Mesothelial cell of epicardium (in vitro differentiated cells): ENCODE measurements at places on chromosomes 6 and 20.

DNA sequence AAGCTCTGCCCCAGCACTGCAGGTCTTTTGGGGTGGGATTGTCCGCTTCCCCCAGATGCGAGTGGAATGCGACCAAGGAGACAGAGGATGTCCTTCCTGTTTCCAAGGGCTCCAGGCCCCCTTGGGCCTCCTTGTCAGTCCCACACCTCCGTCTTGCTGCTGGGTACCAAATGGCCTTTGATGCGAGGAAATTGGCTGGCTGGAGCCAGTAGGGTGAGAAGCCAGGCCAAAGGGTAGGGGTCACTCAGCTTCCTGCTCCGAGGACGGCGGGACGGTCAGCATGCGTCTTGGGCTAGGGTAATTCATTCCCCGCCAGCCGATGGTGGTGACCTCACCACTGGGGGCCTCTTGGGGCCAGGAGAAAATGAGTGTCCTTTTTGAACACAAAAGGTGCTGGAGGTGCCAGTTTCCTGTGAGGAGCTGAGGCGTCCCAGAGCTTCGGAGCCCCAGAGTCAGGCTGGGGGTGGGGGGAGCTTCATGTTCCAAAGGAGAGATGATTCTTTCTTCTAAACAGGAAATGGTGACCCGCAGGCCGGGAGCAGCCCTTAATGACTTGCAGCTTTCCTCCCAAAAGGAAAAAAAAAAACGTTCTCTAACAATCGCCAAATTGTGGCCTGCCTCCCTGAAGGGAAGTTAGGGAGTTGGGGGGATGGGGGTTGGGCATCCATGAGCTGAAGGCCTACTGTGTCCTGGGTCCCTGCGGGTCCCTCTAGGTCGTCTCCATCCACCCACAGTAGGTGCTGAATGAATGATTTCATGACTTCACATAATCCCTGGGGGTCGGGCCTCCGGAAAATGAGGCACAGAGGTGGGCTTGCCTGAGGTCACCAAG lies 6.7 kb downstream of the SNAI1 start:
- DNase-seq = no peak

GRCh38 chr6:134878136-134878535 lies 71.8 kb downstream of the ALDH8A1 start:
- no peak for DNase-seq

GRCh38 chr6:86595641-86596040 lies 341.7 kb upstream of the HTR1E start:
- DNase-seq = no peak

- no peak for DNase-seq
These were observed 11.5 kb downstream of the SDC4 start for GRCh38 chr20:45336530-45337366.

- DNase-seq = no peak
These were observed 64.9 kb downstream of the C6orf58 start for GRCh38 chr6:127641905-127642304.

- no peak for DNase-seq
These were observed 118.4 kb upstream of the SGK1 start for GRCh38 chr6:134436281-134436815.

GRCh38 chr6:79687759-79688158 lies 56.6 kb downstream of the SH3BGRL2 start:
- no peak for DNase-seq

DNA sequence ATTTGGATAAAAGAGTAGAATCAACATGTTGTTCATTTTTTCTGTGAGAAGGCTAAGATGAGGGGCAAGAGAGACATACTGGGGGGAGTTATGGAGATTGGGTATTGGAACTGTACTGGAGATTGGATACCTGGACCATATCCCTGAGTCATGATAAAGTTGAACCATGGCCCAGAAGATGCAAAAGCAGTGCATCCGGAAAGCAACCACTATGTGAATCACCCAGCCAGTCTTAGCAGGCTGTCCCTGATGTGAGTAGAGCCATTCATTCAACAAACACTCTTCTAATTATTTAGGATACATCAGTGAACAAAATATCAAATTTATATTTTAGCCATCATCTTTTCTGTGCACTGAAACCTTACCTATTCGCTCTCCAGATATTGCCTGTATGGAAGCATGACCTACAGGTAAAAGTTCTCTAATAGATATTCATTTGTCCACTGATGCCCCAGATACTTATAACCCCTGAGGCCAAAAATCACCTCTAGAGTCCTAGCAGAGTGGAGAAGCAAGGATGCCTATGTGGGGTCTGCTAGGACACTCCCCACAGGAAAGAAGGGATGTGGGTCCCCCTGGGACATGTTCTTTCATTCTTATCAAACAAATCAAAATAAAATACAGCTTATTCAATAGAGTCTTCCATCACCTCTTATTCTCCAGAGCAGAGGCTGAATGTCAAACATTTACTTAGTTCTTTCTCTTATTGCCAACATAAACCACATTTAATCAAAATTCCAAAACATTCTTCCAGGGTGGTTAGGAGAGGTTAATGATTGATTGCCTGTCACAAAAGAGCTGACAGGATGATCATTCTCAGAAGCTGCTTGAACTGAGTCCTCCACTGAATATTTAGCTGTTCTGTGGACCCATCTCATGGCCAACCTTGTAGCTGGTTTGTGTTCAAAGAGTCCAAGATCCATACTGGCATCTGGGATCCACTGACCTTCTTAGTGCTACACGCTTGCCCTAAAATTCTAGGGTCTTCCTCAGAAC lies 37.0 kb upstream of the PKHD1 start:
- no peak for DNase-seq

DNA sequence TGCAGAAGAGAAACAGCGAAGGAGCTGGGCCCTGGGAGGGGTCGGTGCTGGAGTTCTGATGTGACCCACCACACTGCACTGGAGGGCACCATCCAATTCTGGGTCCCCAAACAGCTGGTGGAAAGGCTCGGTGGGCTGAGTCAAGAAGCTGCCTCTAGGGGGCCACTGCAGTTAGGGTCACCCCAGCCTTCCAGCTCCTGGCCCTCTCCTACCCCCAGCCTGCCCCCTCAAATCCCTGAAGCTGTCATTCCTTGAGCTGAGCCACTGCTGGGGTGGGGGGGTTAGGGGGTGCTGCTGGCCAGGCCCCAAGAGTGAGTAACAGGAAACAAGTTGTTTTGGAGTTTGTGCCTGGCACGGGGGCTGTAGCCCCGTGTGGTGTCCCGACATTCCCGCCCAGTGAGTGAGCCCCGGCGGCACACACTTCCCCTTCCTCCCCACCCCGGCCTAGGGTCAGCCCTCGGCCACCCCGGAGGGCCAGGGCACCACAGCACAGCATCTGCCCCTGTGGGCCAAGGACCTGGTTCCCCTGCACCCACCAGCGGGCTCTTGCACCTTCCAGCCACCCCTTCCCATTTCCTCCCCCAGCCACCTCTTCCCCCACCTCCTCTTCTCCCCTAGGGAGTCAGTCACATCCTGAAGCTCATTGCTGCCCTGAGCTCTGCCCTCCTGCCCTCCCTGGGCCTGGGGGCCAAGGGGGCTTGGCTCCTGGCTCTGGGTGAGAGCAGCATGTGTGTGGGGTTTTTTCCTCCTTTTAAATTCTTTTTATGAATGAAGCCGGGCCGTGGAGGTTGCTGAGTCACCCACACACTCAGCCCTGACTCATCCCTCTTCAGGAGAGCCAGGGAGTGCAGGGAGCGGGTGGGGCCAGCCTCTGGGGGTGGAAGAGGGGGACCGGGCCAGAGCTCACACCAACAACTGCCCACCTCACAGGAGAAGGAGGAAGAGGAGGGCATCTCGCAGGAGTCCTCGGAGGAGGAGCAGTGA lies 4.6 kb downstream of the SMIM29 start:
- DNase-seq = no peak

DNA sequence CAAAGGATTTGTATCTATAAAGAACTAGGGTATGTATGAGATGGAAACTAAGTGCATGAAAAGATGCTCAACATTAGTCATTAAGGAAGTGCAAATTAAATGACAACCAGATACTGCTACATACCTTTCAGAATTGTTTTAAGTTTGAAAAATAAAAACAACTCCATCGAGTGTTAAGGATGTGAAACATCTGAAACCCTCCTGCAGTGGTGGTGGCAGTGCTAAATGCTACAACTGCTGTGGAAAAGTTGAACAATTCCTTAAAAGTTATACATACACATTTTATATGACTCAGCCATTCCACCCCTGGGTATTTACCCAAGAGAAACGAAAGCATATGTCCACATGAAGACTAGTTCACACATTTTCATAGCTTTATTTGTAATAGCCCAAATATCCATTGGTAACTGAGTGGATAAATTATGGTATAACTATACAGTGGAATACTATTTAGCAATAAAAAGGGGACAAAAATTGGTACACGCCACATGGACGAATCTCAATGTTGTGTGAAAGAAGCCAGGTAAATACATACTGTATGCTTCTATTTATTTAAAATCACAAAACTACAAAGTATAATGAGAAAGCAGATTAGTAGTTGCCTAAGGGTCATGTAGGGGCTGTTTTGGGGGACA lies 10.6 kb downstream of the ARMH2 start:
- DNase-seq = no peak

DNA sequence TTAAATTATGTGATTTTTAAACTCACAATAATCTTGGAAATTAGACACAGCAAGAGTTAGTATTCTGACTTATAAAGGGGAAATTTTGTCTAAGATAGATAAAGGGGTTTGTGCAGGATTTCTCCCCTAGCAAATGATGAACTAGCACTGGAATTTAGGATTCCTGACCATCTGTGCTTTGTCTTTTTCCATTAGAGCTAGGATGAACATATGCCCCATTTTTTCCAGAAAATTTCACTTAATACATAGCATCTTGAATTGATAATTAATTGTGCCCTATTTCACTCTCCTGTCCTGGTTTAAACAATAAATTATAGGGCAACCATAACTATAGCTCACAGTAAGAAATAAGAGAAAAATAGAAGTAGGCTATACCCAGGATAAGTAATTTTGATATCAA lies 601.0 kb downstream of the GRIK2 start:
- DNase-seq = no peak

GRCh38 chr6:11460001-11460668 lies 77.4 kb upstream of the TMEM170B start:
- no peak for DNase-seq

- DNase-seq = no peak
These were observed 158.0 kb downstream of the UTRN start for GRCh38 chr6:144443157-144443556.

DNA sequence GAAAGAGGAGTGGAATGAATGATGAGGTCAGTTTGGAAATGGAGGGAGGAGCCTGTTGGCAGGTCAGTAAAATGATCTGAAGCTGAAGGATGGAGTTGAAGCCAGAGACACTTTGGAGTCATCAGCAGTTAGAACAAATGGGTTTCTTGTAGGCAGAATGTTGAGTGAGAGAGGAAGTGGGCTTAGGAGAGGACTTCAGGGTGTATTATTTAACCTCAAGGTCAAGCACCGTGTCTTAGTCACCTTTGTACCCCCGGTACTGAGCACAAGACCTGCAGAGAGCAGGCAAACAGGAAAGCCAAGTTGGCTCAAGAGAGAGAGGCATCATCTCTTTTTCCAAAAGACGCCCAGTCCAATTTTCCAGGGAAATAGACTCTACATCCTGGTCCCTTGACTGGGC lies 23.3 kb downstream of the C20orf173 start:
- DNase-seq = no peak

DNA sequence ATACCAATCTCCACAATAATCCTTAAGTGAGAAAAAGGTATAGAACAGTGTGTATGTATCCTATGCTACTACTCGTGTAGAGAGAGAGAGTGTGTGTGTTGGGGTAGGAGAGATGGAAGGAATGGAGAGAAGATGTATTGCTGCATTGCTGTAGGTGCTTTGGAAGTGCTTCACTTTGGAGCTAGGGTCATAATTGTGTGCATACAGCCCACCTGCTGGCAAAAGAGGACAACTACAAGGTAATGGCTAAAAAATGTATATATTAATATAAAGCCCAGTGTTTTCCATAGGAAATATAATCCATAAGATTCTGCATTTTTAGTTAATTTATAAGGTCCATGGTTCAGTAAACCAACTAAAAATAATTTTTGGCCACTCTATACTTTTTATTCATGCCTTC lies 36.1 kb downstream of the SERAC1 start:
- no peak for DNase-seq

DNA sequence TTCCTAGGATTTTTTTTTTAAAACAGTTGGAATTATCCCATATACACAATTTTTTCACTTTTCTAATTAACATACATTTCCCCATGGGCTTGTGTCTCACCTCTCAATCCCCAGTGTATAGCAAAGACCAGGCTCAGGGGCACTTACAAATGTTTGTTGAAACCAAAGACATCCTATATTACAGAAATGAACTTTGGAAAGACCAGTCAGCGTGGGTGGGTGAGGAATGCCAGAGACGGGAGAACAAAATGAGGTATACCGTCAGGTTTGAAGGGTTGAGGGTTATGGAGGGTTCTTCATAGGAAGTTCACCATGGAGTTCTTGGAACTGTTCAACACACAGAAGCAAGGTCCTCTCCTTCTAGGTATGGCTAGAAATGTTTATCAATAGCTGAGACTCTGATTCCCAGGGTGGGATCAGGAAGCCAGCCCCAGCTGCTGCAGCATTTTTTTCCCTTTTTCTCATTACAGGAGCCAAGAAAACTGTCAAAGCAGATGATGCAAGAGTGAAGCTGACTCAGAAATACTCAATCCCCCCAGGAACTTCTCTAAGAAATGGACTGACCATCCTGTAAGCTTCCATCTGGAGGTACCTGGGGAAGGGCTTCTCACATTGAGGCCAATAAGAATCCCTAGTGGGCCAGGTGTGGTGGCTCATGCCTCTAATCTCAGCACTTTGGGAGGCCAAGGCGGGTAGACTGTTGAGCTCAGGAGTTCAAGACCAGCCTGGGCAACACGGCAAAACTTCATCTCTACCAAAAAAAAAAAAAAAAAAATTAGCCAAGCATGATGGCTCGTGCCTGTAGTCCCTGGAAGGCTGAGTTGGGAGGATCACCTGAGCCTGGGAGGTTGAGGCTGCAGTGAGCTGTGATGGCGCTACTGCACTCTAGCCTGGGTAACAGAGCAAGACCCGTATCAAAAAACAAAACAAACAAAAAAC lies 15.9 kb upstream of the TBC1D20 start:
- no peak for DNase-seq

- DNase-seq = no peak
These were observed 14.8 kb downstream of the SEMG2 start for GRCh38 chr20:45235995-45236394.

GRCh38 chr20:62159839-62160238 lies 16.3 kb downstream of the SS18L1 start:
- no peak for DNase-seq

GRCh38 chr6:161013695-161014094 lies 22.1 kb downstream of the MAP3K4 start:
- DNase-seq = no peak

- no peak for DNase-seq
These were observed 48.6 kb downstream of the SLX4IP start for GRCh38 chr20:10483691-10484090.
